ENCODE measurements at places on chromosomes 1 and 21. TPM values are rescaled to one million over a fixed set of nuclear protein-coding genes. Genes with fewer than 3 reads are reported as not detected.

ENO1 gene
- 3,004 TPM for total RNA-seq

LRRC8C gene
- 13.6 TPM for total RNA-seq

DNA sequence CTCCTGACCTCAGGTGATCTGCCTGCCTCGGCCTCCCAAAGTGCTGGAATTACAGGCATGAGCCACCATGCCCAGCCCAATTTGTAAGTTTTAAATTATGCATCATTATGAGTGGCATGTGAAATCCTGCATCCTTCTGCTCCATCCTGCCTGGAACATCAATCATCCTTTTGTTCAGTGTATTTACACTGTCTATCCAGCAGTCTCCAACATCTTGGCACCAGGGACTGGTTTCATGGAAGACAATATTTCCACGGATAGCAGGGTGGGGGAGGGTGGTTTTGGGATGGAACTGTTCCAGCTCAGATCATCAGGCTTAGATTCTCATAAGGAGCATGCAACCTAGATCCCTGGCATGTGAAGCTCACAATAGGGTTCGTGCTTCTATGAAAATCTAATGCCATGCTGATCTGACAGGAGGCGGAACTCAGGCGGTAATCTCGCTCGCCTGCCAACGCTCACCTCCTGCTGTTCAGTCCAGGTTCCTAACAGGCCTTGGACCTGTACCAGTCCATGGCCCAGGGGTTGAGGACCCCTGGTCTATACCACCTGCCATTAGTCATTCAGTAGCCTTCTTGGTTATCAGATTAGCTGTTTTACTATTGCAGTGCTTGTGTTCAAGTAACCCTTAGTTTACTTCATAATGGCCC lies 22.2 kb upstream of the TCEA3 start:
- H3K27me3 ChIP-seq, result no peaks in the 10 kb centered on the region
- no peak for DNase-seq
- no peaks in the 10 kb centered on the region for H3K36me3 ChIP-seq
- H3K27ac ChIP-seq, result no peak overlapping the region

GRCh38 chr1:234856845-234857245 lies 246.9 kb upstream of the IRF2BP2 start:
- H3K36me3 ChIP-seq, result no peaks in the 10 kb centered on the region
- no peak for DNase-seq
- no peak overlapping the region for H3K27ac ChIP-seq
- no peaks in the 10 kb centered on the region for H3K27me3 ChIP-seq

- DNase-seq, result no peak
- no peaks in the 10 kb centered on the region for H3K27me3 ChIP-seq
- no peaks in the 10 kb centered on the region for H3K36me3 ChIP-seq
These were observed 1492.1 kb downstream of the MRPL39 start for GRCh38 chr21:24115141-24115540.

- H3K4me3 ChIP-seq, result no peak overlapping the region
- DNase-seq, result no peak
- H3K4me1 ChIP-seq, result peaks cover 4% of the 10 kb centered on the region
- H3K27me3 ChIP-seq, result no peaks in the 10 kb centered on the region
- H3K36me3 ChIP-seq, result no peaks in the 10 kb centered on the region
These were observed 81.0 kb upstream of the CD55 start for GRCh38 chr1:207240325-207241101.

AJAP1 gene
- not detected for total RNA-seq

DNA sequence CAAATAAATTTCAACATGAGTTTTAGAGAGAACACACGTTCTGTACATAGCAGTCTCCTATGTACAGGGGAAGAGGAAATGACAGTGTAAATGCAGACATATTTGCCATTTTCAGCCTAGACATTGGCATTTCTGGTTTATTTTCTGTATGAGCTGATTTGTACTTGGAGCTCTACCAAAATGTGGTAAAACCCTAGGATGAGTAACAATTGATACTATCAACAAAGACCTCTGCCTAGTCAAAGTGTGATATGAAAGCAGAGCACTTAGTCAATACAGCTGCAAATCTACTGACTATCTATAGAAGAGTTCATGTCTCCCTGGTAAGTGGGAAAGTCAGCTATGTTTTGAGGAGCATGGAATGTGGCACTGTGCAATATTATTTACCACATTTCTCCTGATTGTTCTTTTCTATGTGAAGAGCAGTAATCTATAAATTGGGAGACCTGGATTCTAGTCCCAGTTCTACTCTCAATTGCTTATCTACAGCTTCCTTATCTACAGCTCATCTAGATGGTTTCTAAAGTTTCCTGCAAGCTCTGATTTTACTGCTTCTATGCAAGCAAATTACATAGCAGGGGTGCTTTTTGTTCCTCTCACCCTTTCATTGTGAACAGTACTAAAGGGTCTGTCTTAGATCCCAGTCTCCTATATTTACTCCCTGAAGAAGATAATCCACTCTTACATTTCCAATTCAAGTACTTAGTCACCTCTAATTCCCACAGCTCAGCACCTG lies 334.2 kb downstream of the NTNG1 start:
- H3K27me3 ChIP-seq, result peaks cover 22% of the 10 kb centered on the region
- H3K36me3 ChIP-seq, result no peaks in the 10 kb centered on the region
- no peak overlapping the region for H3K4me3 ChIP-seq

DNA sequence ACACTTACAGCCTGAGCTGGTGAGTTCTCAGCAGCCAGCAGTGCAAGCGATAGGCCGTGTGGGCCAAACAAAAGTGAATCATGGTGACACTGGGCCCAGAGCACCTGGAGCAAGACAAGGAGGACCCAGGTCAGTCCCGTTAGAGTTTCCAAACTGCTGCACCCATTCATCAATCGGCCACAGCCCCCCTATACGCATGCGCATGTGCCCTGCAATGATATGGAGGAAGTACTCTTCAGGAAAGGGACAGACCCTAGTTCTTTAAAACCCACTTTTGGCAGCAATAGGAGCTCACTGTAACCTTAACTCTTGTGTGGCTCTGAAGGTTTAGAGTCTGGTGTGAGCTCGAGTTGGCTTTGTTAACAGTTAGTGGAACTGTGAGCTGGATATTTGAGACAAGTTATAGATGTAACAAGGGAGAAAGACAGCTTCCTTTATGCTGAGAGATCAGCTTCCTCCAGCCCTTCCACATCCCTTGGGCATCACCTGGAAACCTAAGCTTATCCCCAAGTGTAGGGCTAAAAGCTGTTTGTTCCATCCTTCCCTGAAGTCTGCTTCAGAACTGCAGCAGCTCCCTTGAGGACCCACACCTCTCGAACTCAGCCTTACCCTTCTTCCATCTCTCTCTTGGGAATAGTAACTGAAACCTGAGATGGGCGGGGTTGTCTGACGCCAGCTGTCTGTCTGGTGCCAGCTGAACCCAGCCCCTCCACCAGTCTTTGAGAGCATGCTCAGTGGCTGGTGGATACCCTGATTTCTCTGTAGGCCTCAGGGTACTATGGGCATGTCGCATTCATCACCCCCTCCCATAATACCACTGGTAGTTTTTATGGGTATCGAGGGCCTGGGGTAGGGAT lies 17.7 kb downstream of the NMNAT1 start:
- no peak for DNase-seq
- H3K4me3 ChIP-seq, result no peak overlapping the region

- DNase-seq, result no peak
- H3K4me3 ChIP-seq, result no peak overlapping the region
- H3K27me3 ChIP-seq, result no peaks in the 10 kb centered on the region
- no peak overlapping the region for H3K27ac ChIP-seq
- H3K36me3 ChIP-seq, result no peaks in the 10 kb centered on the region
These were observed 15.1 kb upstream of the TENT5B start for GRCh38 chr1:27027575-27028250.

DNA sequence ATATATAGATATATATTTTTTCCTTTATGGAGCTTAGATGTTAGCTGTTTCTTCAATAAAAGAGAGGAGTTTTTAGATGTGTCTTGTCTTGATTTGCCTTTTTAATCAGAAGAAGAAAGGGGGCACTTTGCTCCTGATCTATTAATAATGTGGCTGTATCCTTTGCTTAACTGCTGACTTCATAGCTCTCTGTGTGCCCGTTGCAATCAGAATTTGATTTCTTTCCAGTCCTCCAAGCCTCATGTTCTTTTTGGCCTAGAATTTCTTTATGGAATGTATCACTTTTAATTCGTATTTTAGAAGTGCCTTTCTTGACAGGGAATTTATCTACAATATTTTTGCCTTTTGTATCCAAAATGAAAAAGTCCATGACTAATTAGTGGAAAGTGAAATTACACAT lies 85.3 kb downstream of the C1orf21 start:
- no peak overlapping the region for H3K27ac ChIP-seq
- peaks cover 11% of the 10 kb centered on the region for H3K27me3 ChIP-seq
- no peak for DNase-seq
- no peaks in the 10 kb centered on the region for H3K4me1 ChIP-seq
- no peaks in the 10 kb centered on the region for H3K36me3 ChIP-seq

DNA sequence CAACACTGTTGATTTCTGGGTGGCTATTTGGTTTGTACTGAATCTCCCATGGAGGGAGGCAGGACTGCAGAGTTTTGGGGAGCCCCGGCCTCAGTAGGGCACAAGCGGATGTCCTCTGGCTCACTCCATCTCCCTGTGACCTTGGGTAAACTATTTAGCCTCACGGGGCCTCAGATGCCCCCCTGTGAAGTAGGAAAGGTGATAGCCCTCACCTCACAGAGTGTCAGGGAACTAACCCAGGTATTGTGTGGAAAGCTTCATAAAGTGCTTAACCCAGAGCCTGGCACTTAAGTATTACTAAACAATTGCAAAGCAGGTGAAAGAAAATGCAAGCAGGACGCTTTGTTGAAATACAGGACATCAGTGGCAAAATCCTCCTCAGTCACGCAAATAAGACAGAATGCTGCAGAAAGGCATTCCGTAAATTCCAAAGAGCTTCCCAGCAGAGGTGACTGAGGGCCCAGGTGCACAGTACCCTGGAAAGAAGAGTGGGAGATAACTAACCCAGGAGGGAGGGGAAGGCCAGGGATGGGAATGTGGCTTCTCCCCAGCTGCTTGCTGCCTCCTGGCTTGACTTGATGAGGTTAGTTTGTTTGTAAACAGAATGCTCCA lies 436.3 kb downstream of the PRDM2 start:
- no peak overlapping the region for H3K4me3 ChIP-seq
- DNase-seq, result no peak
- peaks cover 3% of the 10 kb centered on the region for H3K27me3 ChIP-seq

Measured in activated naive CD4-positive, alpha-beta T cell treated with anti-CD3 and anti-CD28 coated beads for 36 hours (primary cell).